ENCODE measurements at places on chromosomes 3 and 15. TPM values are rescaled to one million over a fixed set of nuclear protein-coding genes. Genes with fewer than 3 reads are reported as not detected.

KCNAB1 gene
- 0.40 TPM for total RNA-seq

CLDN16 gene
- total RNA-seq, result not detected

PLA2G4B gene
- 0.40 TPM for total RNA-seq

DTX3L gene
- total RNA-seq, result 29.9 TPM

PARP9 gene
- 17.8 TPM for total RNA-seq

ALDH1A2 gene
- total RNA-seq, result 2.3 TPM

ZIC4 gene
- not detected for total RNA-seq

GRAMD2A gene
- 0.72 TPM for total RNA-seq

DLL4 gene
- 72.7 TPM for total RNA-seq

GPR149 gene
- total RNA-seq, result not detected

GOLGA8O gene
- 0.13 TPM for total RNA-seq

LRRK1 gene
- total RNA-seq, result 16.2 TPM

LRRC2 gene
- 0.14 TPM for total RNA-seq

DOCK3 gene
- total RNA-seq, result 0.14 TPM

FGF7 gene
- total RNA-seq, result under 0.01 TPM

Data from thoracic aorta endothelial cell (primary cell).